ENCODE measurements at places on chromosomes 16 and 17.

DNA sequence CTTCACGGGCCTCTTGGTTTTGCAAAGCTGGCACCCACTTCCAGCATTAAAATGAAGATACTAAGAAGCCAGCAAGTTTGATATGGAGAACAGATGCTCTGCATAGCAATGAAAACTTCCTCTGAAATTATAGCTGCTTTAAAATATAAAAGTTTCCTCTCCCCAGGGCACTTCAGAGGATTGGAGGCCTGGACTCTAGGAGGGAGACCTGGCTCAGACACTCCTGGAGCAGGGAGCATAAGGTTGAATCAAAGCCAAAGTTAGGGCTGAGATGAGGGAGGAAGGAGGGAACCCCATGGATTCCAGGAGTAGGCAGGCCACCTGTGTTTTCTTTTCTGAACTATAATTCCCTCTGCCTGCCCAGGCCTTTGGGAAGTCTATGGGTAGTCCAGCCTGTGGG, 176.0 kb upstream of the RPL38 start:
- DNase-seq: no peak

DNA sequence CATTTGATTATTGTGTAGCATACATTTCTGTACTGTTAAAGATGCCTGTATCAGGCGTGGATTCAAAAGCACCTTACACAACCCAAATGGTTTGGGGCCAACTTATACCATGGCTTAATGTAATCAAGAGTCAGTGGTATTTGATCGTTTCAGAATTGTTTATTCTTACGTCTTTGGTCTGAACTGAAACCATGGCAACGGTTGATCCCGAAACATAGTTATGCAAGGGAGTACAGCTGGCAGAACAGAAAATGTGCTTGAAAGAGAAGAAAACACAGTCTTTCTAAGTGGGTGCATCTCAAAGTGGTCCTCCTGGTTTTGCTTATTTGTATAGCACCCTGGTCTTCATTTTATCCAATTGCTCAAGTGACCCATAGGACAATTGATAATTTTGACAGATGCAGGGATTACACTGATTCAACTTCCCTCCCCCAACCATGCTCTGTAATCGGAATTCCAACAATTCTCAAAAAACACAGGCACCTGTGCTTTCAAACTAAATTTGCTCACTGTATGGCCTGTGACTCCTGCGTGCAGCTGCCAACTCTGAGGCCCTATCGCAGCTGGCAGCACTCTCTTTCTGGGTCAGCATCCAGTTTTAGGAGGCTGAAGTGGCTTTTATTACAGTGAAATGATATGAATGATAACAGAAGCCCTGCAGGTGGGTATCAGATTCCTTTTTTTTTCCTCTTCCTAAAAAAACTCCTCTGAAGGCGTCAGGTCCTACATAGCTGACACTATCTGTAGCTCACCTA, 77.0 kb upstream of the AXIN2 start:
- DNase-seq: no peak

DNA sequence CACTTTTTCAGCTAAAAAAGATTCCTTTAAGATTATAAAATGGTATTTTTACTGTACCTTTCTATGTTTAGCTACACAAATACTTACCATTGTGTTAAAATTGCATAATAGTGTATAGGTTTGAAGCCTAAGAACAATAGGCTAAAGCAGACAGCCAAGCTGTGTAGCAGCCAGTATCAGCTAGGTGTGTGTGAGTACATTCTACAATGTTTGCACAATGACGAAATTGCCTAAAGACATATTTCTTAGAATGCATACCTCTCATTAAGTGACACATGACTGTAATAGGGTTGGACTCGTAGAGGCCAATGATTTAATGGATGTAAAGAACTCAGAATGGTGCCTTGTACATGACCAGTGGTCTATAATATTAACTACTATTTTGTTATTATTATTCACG, 1.9 kb upstream of the MT1B start:
- DNase-seq: peak; percentile 97

GRCh38 chr16:88599825-88600538, 29.8 kb downstream of the ZC3H18 start:
- DNase-seq: no peak

DNA sequence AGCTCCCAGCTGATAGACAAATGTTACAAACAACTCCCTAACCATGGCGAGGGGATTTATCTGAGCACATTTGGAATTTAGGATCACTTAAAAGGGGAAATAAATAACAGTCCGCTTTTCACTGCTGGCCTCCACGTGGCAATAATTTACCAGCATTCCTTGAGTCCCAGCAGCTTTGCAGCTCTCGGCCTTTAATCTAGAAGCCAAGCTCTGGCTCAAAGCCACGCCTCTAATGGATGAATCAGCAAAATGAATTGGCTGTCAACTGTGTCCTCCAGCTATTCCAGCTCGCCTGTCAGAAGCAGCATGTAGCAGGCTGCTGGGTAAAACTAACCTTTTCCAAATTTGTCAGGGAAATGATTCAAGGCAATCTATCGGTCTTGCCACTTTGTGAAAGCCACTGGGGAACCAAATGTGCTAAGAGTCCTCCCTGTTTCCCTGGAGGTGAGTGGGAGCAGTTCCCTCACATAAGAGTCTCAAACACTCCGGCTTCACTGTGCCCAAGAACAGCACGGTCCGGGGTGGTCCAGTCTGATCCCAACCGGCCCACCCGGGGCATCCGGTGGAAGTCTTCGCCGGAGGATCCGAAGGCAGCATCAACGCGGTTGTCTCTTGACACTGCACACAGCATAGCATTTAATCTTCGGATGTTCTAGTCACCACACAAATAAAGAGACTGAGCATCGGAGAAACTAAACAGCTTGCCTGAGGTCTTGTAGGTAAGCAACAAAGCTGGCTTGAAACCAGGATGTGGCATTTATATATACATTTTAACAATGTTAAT, 143.3 kb downstream of the PARN start:
- peak; percentile 92 for DNase-seq

DNA sequence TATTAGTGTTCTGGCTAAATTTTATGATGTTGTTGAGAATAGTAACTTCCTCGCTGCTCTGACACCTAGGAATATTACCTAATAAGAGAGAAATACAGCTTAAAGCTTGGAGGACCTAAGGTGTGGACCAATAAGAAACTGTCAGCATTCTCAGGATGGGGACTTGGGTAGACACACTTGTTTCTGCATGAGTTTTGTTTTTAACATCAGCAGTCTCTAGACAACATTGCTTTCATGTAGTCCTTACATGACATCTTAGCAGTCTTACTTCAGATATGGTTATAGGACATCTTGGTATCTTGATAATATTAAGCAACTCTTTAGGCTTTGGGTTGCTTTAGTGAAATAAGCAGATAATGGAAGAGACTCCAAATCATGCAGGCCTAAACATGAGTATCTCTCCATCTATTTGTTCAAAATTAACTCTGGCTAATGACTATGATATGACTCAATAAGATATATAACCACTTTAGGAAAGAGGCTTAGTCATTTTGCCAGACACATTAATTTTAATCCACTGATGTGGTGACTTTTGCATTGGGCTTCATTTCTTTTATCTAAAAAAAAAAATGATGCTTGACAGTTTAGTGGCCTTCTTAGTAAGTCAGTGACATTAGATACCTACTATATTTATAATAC, 84.5 kb downstream of the WNT3 start:
- peak; percentile 74 for DNase-seq

DNA sequence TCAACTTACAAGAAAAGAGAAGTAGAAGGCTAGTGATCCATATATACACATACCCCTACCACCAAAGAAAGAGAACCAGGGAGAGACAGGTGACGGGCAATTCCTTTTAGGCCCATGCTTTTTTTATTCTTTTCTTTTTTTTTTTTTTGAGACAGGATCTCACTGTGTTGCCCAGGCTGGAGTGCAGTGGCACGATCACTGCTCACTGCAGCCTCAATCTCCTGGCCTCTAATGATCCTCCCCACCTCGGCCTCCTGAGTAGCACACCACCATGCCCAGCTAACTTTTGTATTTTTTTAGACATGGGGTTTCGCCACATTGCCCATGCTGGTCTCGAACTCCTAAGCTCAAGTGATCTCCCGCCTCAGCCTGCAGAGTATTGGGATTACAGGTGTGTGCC, 4.8 kb downstream of the HSPB9 start:
- no peak for DNase-seq

- peak; percentile 27 for DNase-seq
These were observed 490 bp downstream of the GID4 start for GRCh38 chr17:18039535-18040260.

- no peak for DNase-seq
These were observed 129.4 kb upstream of the ANKFN1 start for GRCh38 chr17:56023851-56024250.

All from epithelial cell of esophagus (primary cell).